ENCODE measurements at places on chromosomes 3 and 15. TPM values are rescaled to one million over a fixed set of nuclear protein-coding genes. Genes with fewer than 3 reads are reported as not detected.

PSMD6 gene
- 77.5 TPM for total RNA-seq

DNA sequence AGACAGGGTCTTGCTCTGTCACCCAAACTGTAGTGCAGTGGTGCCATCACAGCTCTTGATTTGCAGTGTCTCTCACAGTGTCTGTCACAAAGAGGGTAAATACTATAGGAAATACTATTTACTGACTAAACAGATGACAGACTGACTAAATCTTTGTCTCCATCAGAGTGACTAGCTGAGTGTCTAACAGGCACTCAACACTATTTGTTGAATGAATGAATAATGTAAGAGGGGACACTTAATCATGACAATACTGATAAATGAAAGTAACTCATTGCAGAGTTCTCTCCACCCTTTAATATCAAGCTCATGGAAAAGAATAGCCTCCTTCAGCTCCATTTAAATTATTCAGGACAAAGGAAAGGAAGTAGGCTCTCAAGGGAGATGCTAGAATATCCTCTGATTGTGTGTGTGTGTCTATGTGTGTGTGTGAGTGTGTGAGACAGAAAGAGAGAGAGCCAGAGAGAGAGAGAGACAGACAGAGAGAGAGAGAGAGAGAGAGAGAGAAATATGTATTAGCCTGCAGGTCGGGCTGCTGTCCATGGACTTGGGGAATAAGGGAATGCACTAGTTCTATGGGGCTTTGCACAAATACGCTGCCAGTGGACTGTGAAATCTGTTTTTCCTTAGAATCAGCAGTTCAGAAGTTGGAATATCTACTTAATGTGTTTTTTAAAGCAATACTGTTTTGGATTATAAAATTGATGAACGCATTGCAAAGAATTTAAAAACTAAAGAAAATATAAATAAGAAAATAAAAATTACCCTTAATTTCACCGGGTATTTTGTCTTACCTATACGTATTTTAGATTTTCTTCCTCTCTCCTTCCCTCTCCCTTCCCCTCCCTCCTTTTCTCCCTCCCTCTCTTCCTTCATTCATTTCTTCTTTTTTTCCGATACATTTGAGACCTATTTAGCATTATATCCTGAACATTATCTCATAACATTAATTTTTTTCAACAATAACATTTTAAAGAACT lies 132.9 kb upstream of the LRIG1 start:
- no peak overlapping the region for H3K4me3 ChIP-seq
- no peaks in the 10 kb centered on the region for H3K36me3 ChIP-seq
- no peak overlapping the region for H3K27ac ChIP-seq

DNA sequence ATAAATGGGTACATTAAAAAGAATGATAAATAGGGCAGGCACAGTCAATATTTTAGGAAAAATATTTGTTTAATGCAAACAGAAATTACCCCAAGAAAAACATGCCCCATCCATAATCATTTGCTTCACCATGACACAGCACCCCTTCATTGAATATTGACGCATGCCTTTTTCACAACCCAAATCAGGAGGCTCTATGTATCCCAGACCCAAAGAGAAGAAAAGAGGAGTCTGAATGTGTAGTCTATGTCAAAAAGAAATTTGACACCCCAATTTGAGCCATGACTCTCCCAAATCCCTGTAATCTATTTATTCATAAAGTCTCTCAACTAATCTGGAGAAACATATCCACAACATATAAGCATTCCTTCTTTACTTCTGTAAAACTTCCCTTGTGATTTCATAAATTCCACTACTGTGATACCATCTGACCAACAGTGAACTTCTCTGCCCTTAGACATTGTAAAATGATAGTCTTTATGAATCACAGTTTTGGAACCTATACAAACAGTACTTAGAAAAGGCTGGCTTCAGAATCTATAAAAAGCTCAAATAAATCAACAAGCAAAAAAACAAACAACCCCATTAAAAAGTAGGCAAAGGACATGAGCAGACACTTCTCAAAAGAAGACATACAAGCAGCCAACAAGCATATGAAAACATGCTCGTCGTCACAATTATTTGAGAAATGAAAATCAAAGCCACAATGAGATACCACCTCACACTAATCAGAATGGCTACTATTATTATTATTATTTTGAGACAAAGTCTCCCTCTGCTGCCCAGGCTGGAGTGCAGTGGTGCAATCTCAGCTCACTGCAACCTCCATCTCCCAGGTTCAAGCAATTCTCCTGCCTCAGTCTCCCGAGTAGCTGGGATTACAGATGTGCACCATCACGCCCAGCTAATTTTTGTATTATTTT lies 53.4 kb upstream of the XRN1 start:
- H3K4me3 ChIP-seq = no peak overlapping the region
- no peaks in the 10 kb centered on the region for H3K27me3 ChIP-seq
- peaks cover 15% of the 10 kb centered on the region for H3K36me3 ChIP-seq
- DNase-seq = peak; percentile 66
- H3K27ac ChIP-seq = peak overlapping the region; percentile 74

DNA sequence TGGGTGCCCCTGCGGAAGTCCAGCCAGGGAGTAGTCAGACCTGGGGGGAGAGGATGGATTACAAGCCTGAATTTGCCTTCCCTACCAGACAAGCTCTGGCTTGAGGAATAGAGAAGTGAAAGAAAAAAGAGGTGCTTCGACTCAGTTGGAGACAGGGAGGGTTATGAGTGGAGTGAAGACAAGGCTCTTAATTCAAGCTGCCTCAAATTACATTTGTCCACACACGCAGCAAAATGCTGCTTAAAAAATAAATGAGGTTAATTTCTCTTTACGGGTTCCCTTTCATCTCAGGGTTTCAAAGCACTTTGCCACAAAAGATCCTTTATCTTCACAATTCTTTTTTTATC lies 49.0 kb upstream of the SLC4A7 start:
- no peak for DNase-seq
- peaks cover 43% of the 10 kb centered on the region for H3K4me1 ChIP-seq
- no peaks in the 10 kb centered on the region for H3K27me3 ChIP-seq
- H3K27ac ChIP-seq = peak overlapping the region; percentile 93
- H3K4me3 ChIP-seq = no peak overlapping the region

- peaks cover 4% of the 10 kb centered on the region for H3K27me3 ChIP-seq
- no peak overlapping the region for H3K4me3 ChIP-seq
- no peaks in the 10 kb centered on the region for H3K4me1 ChIP-seq
- H3K36me3 ChIP-seq = no peaks in the 10 kb centered on the region
- DNase-seq = peak; percentile 85
- no peak overlapping the region for H3K27ac ChIP-seq
Measured at GRCh38 chr3:49654955-49655556, 19.1 kb upstream of the APEH start.

DNASE1L3 gene
- total RNA-seq = not detected

- H3K4me3 ChIP-seq = no peak overlapping the region
- no peak overlapping the region for H3K27ac ChIP-seq
- H3K27me3 ChIP-seq = no peaks in the 10 kb centered on the region
- no peaks in the 10 kb centered on the region for H3K36me3 ChIP-seq
- no peaks in the 10 kb centered on the region for H3K4me1 ChIP-seq
Measured at GRCh38 chr3:136428167-136428566, 178.0 kb downstream of the PCCB start.

- H3K36me3 ChIP-seq = peaks cover 3% of the 10 kb centered on the region
- DNase-seq = no peak
- H3K27ac ChIP-seq = peak overlapping the region; percentile 75
- H3K4me1 ChIP-seq = peaks cover 49% of the 10 kb centered on the region
- H3K27me3 ChIP-seq = no peaks in the 10 kb centered on the region
Measured at GRCh38 chr15:66730168-66731021, 28.4 kb downstream of the SMAD6 start.

GRCh38 chr3:160564949-160565441 lies 376 bp downstream of the KPNA4 start:
- H3K4me3 ChIP-seq = peak overlapping the region; percentile 85
- H3K4me1 ChIP-seq = peaks cover 18% of the 10 kb centered on the region

DNA sequence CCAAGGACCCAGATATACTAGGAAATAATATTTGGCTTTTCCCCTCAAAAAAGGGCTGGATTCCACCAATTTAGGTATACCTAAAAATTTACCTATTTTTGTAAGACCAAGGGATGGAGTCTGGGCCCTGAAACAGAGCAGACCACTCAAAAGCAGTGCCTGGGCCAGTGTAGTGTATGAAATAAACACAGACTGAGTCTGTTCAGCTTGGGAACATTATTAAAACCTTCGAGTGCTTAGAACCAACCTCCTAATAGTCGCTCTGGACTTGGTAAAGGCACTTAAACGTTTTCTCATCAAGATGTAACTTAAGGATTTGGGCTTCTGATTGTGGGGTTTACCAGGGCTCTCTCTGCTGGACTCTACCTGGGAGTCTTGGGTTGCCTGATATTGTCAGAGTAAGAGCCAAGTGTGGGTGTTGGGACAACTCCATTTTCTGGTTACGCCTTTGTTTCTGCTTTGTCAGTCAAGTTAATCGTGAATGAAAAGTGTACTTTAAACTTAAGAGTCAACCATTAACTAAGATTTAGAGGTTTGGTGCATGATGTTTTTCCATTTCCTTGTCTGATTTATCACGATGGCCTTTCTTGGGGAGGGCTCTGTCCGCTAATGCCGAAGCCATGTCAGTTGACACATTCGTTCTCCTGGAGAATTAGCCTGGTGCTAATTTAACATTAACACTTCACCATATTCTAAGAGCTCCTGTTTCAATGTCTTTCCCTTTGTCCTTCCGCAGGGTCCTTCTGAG lies 221.0 kb upstream of the TPM1 start:
- DNase-seq = no peak
- H3K4me1 ChIP-seq = peaks cover 16% of the 10 kb centered on the region
- no peak overlapping the region for H3K27ac ChIP-seq
- H3K4me3 ChIP-seq = no peak overlapping the region
- H3K27me3 ChIP-seq = no peaks in the 10 kb centered on the region

DNA sequence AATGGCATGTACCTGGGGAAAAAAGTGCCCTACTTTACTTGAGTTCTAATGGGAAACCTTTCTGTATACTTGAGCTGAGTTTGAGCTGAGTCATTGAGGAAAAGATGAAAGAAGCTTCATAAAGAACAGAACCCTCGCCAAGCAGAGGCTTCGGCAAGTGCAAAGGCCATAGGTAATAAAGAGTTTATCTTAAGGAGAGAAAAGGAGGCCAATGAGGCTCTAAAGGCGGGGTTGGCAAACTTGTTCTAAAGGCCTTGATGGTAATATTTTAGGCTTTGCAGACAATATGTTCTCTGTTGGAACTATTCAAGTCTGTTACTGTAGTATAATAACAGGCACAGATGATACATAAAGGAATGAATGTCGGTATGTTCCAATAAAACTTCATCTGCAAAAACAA lies 17.6 kb upstream of the TRAT1 start:
- H3K27me3 ChIP-seq = no peaks in the 10 kb centered on the region
- H3K36me3 ChIP-seq = no peaks in the 10 kb centered on the region
- H3K4me1 ChIP-seq = no peaks in the 10 kb centered on the region
- DNase-seq = no peak
- H3K4me3 ChIP-seq = no peak overlapping the region

Measured in osteoblast (primary cell).